ENCODE measurements at places on chromosomes 1 and 21.

DNA sequence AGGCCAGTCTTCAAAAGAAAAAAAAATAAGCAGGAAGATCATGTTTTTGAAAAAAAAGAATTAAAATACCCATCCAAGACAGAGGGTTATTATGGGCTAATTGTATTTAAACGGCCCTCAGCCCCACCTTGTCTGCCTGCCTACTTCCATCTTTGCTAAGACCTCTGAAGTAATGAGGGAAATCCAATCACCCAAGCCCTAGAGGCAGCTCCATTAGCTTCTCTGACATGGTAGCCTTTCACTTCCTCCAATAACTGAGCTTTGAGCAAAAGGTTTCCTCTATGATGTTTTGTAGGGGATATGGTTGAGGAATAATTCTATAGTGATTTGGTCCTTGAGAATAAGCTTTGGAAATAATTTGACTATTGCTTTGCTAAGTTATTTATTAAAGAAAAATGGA, 178.2 kb upstream of the SGIP1 start:
- no peak for DNase-seq

DNA sequence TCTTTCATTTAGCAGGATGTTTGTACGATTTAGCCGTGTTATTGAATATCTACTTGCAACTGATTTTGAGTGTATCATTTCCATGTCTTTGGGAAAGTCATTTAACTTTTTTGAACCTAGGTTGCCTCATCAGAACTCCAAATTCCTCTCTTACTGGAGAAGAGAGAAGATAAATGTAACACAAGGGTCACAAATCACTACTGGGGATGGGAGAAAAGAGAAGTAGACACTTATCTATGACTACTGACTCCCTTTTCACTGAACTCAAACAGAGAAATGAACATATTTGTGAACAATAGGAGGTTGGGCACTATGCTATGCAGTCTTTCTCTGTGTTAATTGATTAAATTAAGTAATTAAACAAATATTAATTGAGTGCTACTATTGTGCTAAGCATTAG, 42.2 kb downstream of the TENT5C start:
- DNase-seq, result no peak

DNA sequence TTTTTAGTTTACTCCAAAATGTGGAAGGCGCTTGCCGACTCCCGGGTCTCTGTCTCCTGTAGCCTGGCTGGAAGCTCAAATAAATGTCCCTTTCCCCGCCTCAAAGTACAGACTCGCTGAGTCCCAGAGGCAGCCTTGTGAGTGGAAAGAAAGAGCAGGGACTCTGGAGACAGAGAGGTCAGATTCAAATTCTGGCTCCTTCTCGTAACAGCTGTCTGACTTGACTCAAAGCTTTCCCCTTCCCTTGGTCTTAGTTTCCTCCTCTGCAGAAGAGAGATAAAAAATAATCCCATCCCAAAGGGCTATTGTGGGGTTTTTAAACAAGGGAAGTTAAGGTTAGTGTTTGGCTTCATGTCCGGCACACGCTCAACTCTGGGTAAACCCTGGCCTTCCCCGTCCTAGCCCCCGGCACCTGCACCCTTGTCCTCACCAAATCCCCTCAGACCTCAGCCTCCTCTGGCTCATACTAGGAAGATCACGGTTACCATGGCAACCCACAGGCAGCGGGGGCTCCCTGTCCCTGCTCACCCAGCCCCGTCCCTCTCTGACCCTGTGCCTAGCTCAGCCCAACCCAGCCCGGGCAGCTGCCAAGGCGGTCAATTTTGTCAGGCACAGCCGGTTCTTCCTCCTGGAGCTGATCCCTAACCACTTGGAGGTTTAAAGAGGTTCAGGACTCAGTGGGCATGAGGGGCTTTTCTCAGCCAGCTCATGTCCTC, 49.2 kb upstream of the IGSF21 start:
- no peak for DNase-seq

GRCh38 chr1:20538760-20539551, 13.4 kb upstream of the FAM43B start:
- DNase-seq, result no peak

- DNase-seq, result no peak
Measured at GRCh38 chr1:184626076-184627006, 128.3 kb downstream of the EDEM3 start.

DNA sequence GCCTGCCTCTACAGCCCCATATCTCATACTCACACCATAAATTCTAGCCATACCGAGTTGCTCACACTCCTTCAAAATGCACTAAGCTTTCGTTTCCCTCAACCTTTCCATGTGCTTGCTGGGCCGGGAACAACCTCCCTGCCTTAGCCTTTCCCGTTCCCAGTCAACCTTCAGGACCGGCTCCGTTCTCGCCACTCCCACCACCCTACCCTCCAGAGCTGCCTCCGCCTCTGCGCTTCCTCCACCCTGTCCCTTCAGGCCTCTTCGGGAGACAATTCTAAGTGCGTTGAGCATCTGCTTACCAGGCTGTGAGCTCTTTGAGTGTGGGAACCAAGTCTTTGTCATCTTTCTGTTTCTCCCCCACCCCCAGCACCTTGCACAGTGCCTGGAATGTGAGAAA, 31.6 kb downstream of the KCNN3 start:
- DNase-seq, result no peak

DNA sequence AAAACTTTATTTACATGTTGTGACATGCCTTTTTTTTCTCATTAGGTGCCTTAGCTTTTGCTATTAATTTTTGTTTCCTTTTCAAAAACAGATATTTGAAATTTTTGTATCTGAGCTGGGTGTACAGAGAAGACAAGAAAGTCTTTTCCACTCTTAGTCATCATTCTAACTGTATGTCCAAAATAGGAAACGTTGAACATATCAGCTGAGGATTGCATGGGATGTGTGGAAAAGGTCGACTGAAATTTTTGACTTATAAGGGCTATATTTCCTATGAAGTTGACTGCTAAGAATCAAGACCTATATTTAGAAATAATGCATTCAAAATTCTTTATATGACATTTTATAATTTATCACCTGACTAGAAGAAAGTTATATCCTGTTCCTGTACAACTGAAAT, 270.0 kb upstream of the ZRANB2 start:
- DNase-seq, result no peak

DNA sequence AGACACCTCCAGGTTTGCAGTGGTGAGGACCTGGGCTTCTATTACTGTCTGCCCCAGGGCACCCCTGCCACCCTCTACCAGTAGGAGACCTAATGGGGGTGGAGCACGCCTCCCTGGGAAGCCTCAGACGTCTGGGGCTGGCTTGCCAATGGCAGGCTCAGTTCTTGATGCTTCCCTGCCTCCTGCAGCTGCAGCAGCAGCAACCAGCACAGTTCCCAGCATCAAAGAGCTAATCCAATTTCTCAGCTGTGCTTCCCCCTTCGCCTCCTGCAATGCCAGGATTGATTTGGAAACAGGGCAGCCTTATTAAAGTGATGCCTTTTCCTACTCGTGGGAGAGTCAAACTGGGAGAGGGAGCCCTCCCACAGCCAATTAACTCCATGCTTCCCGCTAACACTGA, 8.2 kb downstream of the SYT2 start:
- no peak for DNase-seq

- no peak for DNase-seq
Measured at GRCh38 chr1:208048904-208049303, 138.0 kb upstream of the CD34 start.

GRCh38 chr1:116587501-116588227, 16.8 kb upstream of the CD58 start:
- DNase-seq, result no peak

GRCh38 chr21:42474043-42474831, 21.8 kb downstream of the RSPH1 start:
- DNase-seq, result no peak

DNA sequence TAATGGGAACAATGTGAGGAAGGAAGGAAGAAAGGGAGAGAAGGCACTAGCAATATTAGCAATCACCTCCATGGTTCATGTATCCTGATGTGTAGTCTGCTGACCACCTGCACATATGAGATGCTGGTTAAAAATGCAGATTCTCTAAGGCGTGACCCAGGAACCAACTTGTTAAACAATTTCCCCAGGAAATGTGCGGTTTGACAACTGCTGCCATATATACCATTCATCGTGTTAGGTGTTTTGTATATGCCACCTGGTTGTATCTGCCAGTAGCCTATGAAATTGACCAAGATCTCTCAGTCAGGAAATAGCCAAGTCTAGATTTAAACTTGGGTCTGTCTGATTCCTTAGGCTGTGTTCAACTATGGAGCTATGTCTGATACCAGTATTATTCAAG, 4.1 kb downstream of the SEMA4A start:
- DNase-seq, result no peak

- no peak for DNase-seq
Measured at GRCh38 chr1:184574588-184574987, 180.1 kb downstream of the EDEM3 start.

- DNase-seq, result no peak
Measured at GRCh38 chr1:6584126-6585080, 4.6 kb downstream of the ZBTB48 start.

DNA sequence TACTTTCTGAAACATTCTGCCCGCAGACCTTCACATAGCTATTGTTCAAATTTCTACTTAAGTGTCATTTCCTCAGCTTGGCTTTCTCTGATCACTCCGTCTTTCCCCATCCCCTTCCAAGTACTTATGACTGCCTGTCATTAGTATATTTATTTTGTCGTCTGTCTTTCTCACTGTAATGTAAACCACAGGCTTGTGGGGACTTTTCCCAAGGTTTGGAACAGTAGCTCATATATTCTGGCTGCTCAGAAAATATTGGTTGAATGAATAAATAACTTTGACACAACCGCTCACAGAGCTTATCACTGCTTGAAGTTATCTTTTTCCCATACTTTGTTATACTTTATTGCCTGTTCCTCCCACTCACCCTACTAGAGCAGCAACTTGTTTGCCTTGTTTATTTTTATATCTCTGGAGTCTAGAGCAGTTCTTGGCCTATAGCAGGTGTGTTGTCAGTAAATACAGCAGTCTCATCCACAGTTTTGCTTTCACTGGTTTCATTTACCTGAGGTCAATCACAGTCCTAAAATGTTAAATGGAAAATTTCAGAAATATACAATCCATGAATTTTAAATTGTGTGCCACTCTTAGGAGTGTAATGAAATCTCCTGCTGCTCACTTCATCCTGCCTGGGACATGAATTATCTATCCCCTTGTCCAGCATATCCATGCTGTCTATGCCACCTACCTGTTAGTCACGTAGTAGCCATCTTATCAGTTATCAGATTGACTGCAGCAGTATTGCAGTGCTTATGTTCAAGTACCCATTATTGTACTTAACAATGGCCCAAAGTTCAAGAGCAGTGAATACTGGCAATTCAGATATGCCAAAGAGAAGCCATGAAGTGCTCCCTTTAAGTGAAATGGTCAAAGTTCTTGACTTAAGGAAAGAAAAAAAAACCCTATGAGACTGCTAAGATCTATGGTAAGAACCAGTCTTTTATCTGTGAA, 2.4 kb upstream of the CNIH4 start:
- DNase-seq, result no peak

Data from activated T-cell treated with anti-CD3 and anti-CD28 coated beads for 48 hours (primary cell).